ENCODE measurements at places on chromosomes 2 and 18.

DNA sequence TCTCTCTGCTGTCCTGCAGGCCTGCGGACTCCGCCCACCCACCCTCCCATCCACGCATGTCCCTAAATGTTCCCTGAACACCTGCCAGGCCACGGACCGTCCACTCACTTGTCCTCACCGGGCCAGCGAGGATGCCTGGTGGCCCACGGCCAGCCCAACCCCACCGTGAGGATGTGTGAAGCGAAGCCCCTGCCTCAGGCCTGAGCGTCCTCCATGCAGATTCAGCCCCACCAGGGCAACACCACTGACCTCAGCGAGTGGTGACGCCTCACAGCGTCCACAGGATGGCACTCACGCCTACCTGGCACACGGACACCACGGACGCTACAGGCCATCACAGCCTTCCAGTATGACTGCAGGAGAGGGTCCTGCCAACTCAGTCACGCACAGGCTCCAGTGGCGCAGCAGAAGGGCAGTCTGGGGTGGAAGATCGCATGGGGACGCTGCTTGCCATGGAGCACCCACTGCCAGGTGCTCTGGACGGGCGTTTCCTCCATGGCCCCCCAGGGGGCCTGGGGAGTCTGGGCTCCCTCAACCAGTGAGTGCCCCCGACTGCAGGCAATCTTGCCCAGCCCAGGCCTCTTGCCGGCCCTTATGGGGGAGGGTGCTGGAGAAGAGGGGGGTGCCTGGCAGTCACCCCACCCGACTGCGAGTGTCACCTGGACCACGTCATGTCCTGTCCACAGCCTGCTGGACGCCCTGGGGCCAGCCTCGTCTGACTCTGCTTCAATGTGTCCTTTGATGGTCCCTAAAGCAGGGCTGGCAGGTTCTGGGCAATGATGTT lies 25.4 kb downstream of the HDAC4 start:
- DNase-seq, result no peak

DNA sequence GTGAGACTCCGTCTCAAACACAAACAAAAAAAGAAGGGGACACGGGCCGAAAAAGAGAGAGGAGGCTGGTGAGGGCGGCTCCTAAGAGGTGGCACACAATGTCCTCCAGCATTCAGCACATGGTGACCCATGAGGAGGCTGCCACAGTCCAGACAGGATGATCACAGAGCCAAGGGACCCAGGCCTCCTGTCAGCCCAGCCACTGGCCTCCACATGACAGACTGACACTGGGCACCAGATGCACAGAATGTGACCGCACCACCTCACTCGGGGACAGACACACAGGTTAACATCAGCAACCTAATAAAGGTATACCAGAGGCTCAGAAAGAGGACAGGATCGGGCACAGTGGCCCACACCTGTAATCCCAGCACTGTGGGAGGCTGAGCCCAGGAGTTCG lies 21.0 kb downstream of the PASK start:
- no peak for DNase-seq

GRCh38 chr2:223586261-223586660 lies 15.9 kb downstream of the SCG2 start:
- DNase-seq, result peak; percentile 78

DNA sequence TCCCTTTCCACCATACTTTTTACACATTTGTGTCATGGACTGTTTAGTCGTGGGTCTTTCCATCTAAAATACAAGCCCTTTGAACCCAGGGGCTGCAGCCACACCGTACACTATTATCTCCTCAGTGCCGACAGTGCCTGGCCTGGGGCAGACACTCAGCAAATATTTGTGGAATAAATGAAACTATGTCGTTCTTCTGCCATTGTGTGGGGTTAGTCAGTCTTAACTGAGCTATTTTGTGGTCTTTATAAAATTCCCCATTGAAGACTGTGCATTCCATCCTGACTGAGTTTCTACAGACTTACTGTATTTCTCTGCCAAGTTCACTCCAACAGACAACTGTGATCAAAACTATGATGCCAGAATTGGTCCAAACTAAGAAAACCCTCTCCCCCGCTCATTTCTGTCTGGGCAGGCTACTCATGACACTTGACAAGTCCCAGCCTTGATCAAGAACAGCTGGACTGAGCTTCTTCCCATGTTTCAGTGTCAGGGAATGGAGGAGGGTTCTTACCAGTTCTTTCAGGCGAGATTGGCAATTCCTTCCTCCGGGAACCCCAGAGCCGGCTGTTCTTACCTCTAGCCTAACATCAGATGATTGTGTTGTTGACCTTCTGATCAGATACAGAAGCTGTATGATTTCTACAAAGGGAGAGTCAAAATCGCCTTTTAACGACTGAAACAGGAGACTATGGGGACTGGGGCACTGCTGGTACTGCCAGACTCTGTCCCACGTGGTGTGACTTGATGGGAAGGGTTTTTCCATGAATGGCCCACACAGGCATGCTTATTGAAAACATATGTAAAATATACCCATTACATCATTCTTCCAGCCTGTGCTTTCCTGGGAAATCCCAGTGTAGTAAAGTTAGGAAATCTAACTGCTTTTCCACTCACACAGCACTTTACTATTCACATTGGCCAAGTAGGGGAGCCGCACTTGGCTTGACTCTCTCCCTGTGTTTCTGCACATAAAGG lies 77.4 kb upstream of the NPAS2 start:
- peak; percentile 98 for DNase-seq

- no peak for DNase-seq
Measured at GRCh38 chr2:205800224-205800623, 117.9 kb downstream of the NRP2 start.

- no peak for DNase-seq
Measured at GRCh38 chr2:84972932-84973331, 2.0 kb downstream of the KCMF1 start.

DNA sequence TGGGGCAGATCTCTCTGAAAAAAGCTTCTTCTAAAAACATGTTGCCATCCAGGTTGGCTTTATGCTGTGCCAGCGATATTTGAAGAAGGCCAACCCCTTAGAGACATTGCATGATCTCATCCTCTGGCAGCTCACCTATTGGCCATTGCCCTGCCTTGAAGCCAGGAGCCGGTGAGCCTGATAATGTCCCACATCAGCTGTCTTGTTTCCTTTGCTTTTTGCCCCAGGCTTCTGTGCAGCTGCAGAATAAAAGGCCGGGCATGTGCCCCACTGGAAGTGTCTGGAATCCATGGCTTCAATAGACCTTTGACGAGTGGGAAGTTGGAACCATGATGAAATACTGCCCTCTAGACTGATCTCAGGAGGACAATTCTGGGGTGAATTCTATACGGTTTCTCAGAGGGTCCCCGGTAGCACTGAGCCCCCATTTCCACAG lies 523.5 kb upstream of the ZEB2 start:
- no peak for DNase-seq

DNA sequence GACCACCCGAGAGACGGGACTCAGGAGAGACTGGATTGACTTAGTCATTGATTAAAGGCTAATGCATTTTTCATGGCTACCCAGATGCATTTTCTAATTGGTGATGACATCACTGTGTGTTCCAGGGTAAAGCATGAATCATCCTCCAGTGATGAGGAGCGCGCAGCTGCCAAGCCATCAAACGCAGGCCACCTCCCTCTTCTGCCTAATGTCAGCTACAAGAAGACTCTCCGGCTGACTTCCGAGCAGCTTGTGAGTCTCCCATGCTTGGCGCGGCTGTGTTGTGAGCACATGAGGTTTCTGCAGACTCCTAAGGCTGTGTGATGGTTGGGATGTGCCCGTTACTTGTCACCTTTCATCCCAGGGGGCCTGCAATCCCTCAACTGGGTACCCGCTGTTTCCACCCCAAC lies 56.4 kb downstream of the LPIN1 start:
- DNase-seq, result no peak

DNA sequence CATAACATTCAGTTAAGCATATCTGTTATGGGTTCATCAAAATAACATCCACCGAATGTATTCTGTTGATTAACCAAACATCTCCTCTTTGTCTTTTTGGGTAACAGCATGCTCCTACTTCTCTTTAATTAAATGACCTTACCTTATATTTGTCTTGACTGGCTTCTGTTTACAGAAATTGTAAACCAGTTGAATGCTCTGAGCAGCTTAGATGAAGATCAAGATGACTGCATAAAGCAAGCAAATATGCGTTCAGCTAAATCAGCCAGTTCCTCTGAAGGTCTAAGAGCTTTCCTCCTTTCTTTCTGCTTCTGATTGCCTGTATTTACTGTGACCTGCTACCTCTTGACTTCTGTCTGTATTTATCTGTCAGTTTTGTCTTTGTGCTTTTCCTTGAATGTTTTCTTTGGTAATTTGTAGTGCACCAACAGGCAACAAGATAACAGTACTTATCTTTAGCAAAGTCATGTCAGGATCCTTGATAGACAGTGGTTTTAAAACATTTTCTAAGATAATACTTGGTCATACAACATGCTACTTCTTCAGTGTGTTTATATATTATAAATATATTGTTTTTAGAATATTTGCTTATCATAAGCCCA lies 152.8 kb downstream of the EHBP1 start:
- DNase-seq, result no peak

DNA sequence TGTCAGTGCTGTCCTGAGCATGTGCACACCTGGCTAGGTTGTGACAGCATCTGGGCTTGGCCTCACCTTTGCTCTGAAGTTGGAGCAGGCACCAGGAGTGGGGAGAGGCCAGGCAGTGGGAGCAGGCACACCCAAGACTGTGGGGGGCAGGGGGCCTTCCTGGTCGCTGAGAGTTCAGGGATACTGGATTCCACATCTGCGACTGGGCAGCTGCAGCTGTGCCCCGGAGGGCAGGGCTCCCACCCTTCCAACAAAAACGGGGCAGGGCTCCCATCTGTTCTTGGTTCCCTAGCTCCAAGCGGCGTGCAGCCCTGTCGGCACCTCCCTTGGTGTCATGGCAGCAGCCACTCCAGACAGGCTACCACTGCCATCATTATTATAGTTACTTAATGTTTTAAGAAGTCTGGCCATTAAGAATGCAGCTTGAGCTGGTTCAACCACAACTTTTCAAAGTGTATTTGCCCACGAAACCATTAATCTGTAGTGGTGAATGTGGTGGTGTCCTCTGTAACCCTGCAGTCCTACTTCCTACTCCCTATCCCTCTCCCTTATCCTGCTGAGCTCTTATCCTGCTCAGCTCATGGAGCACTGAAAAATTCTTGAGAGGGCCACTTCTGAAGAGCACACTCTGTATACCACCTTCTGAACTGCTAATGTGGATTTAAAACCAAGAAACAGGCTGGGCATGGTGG lies 48.0 kb upstream of the RAB1A start:
- DNase-seq, result no peak

DNA sequence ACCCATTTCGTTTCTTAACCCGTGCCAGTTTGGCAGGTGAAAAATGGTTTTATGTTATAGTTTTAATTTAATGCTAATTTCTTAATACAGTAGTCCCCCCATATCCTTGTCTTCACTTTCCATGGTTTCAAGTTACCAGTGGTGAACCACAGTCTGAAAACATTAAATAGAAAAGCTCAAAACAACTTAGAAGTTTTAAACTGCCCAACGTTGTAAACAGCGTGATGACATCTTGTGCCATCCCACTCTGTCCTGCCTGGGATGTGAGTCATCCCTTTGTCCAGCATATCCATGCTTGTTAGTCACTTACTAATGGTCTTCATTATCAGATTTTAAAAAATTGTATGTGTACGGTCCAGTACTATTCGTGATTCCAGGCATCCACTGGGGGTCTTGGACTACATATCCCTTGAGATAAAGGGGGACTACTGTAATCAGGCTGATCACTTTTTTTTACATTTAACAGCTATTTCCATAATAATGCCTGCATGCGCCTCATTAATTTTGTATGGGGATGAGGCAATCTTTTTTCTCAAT lies 31.9 kb downstream of the SLC66A3 start:
- peak; percentile 68 for DNase-seq

- no peak for DNase-seq
Measured at GRCh38 chr2:182349268-182349667, 77.6 kb downstream of the PDE1A start.

GRCh38 chr2:6914828-6915227 lies 2.4 kb upstream of the RNF144A start:
- DNase-seq, result no peak

GRCh38 chr2:89851583-89851905 lies 1160.1 kb downstream of the RPIA start:
- DNase-seq, result no peak

DNA sequence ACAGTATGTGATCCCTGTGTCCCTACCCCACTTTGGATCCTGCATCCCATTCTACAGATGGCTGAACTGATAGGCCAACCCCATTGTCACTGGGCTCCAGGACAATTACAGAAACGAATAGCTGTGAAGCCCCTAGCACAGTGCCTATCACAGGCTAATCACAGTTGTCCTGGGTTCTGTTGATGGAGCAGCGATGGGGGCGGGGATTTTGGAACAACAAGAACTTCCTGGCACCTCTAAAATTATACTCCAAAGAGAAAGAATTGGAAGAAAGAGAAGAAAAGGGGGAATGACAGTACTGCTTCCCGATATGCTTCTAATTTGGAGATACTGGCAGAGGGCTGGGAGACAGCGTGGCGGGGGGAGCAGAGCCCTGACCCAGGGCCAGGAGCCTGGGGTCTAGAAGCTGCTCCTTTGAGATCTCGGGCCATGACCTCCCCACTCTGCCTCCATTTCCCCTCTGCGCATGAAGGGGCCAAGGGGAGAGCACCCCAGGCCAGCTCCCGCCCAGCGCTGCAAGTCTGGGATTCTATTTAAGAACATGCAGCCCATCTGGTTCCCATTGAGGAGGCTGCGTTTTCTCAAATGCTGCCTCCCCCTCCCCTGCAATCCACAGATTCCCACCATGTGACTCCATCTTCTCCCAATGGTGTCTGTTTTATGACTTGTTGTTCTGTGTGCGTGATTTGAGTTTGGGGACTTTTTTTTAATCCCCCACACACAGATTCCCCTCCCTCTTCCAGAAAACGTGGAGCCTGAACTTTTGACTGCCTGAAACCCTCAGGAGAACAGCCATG lies 202.7 kb downstream of the CYP26B1 start:
- no peak for DNase-seq

- no peak for DNase-seq
Measured at GRCh38 chr2:128637481-128638155, 318.9 kb upstream of the HS6ST1 start.

GRCh38 chr18:76707534-76707933 lies 114.8 kb upstream of the ZNF236 start:
- no peak for DNase-seq

DNA sequence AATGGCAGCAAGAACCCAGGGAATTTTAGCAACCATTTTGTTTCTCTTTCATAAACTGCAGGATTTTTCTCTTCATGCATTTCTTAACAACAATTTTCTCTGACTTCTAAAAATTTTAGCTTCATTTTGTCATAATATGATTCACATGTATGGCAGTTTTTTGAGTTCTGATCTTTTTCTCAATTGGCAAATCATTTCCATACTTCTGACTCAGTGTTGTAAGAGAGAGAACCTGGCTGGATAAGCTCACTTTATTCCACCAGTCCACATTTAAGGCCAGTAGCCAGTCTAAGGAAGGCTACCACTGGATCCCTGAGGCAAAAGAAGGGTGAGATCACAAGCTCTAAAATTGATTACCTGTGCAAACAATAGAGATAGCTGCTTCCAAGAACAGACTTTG lies 42.8 kb upstream of the COL3A1 start:
- DNase-seq, result peak; percentile 18

GRCh38 chr2:19232312-19232711 lies 126.1 kb downstream of the OSR1 start:
- DNase-seq, result no peak
